BJ (cell line): ENCODE measurements at places on chromosomes 11 and 22. TPM values are rescaled to one million over a fixed set of nuclear protein-coding genes. Genes with fewer than 3 reads are reported as not detected.

PGA4 gene
- not detected in 2 replicates for polyA plus RNA-seq

PITPNM1 gene
- polyA plus RNA-seq: 8.0 and 14.4 TPM in 2 replicates

LMNTD2 gene
- 1.6 and 2.5 TPM in 2 replicates for polyA plus RNA-seq

MCHR1 gene
- polyA plus RNA-seq: 0.64 and 1.1 TPM in 2 replicates

E2F8 gene
- polyA plus RNA-seq: 2.0 and 2.1 TPM in 2 replicates

VPREB1 gene
- polyA plus RNA-seq: not detected in 2 replicates

SLC6A5 gene
- not detected in 2 replicates for polyA plus RNA-seq

RFPL2 gene
- not detected in 2 replicates for polyA plus RNA-seq

GPR83 gene
- polyA plus RNA-seq: 0.04 TPM in 1 of 2 replicates, not detected in the other

DNA sequence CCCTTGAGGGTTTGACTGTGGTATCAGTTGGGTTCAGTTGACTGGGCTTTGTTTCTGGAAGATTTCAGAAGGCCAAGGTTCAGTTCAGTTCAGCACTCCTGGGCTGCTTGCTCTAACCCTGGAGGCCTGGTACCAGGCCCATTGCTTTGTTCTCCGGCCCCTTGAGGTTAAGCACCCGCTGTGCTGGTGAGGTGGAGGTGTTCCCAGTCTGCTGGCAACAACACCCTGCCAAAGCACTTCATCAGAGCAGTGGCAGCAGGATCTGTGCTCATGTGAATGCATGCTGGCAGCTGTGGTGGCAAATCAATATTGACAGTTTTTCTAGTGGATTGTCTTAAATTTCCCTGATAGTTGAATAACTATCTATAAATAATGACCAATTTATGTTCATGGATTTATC, 3.8 kb upstream of the SCGB1D1 start:
- DNase-seq: no peak

GRCh38 chr11:10803676-10804075, 5.0 kb downstream of the EIF4G2 start:
- no peak for DNase-seq

DNA sequence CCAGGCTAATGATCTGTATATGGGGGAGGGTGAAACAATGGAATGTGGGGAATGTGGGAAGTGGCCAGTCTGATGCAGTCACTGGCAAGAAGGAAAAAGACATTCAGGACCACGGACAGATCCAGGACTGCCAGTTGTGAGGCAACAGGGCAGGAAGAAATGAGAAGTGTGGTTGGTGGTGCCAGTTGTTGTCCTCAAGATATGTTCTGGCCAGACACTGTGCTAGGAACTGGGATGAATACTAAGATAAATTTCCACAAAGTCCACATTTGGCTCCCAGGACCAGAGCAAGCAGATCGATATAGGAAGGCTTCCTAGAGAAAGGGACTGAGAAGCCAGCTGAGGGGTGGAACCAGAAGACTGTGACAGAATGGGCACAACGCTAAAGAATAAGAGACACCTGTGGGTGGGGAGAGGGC, 6.8 kb upstream of the TPBGL start:
- no peak for DNase-seq

- no peak for DNase-seq
Observed at GRCh38 chr11:95674657-95675358, 114.8 kb downstream of the FAM76B start.

GRCh38 chr11:31790649-31791048, 20.5 kb downstream of the PAX6 start:
- no peak for DNase-seq

DNA sequence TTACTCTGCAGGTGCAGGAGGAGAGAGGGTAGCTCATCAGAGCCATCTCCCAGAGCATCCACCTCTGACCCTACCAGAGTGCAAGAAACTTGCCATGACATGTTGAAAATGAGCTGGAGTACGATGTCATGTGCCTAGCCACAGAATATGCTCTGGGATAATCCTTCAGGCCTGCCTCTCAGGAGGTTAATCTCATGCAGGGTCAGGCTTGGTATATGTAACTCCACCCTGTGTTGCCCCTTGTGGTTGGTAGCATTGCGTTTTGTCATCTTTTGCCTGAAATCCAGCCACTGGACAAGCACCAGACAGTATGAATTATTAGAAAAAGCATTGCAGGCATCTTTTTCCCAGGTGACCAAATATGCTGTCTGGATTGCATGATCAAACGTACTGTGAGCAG, 36.2 kb downstream of the CNTF start:
- DNase-seq: no peak

DNA sequence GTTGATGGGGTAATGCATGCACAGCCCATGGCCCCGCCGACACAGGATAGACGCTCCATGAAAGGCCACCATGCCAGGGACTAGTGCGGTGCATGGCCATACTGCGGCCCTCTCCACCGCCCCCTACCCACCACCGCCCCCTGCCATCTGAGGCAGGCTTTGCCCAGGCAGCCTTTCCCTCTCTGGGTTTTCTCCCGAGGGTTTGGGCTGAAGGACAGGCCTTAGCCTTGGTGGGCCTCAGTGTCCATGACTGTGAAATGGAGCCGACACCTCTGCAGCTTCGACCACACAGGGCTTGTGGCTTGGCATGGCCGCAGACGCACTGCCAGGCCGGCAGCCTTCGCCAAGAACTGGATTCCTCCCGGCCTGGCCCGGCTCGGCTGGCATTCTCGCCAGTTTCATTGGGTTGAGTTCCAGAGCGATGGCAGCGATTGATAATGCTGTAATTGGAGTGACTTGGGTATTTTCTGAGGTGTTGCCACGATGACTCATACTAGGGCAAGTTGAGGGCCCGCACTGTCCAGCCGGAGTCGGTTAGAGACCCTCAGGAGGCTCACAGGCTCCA, 111.3 kb downstream of the WNT7B start:
- no peak for DNase-seq

GRCh38 chr11:86145439-86146156, 76.7 kb upstream of the PICALM start:
- DNase-seq: no peak

DNA sequence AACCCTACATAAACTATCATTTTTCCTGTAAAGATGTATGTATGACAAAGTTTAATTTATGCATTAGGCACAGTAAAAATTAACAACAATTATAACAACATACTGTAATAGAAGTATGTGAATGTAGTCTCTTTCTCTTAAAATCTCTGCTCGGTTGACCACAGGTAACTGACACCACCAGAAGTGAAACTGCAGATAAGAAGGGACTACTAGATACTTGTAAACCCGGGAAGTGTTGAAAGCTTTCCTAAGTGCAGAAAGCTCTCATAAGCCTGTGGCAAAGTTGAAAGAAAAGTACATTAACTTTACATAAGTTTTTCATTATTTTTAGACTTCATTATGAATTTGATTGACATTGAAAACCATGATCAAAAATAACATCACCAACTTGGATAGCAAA, 1173.3 kb downstream of the LRRC4C start:
- no peak for DNase-seq

GRCh38 chr22:31968022-31968421, 23.7 kb downstream of the YWHAH start:
- no peak for DNase-seq

DNA sequence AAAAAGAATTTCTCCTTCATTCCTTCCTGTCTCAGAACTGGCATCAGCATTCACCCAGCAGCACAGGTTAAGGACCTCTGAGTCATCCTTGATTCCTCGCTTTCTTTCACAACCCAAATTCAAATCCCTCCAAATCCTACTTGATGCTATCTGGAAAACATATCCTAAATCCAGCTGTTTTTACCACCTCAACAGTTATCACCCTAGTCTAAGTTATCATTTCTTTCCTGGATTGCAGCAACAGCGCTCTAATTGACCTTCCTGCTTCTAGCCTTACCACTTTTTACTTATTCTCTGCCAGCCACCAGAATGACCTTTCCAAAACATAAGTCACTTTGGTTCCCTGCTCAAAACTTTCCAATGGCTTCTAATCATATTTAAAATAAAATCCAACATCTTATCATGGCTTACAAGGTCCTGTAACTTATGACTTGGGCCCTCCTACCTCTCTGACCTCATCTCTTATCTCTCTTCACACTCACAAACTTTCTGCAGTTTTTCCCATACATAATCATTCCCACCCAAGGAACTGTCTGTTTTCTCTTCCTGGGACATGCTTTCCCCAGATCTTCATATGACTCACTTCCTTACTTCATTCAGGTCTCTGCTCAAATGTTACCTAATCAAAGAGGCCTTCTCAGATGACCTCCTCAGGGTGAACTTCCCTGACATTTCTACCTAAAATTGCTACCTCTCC, 119.4 kb downstream of the TTC28 start:
- DNase-seq: no peak

- DNase-seq: no peak
Observed at GRCh38 chr22:30226192-30226832, 20.2 kb downstream of the LIF start.

DNA sequence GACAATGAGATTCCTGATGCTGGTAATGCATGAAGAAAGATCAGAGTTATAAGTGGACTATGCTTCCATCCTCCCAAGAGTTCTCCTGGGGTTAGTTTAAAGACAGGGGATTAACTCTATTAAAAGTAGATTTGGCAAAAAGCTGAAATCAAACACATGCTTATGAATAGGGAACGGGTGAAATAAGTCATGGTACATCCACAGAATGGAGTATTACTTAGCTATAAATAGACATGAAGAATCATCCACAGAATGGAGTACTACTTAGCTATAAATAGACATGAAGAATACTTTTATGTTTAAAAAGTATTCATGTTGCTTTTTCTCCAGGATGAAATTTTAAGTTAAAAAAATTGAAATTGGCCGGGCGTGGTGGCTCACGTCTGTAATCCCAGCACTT, 596.4 kb upstream of the B3GAT1 start:
- DNase-seq: no peak

- DNase-seq: no peak
Observed at GRCh38 chr11:70555078-70555477, 156.7 kb downstream of the CTTN start.

DNA sequence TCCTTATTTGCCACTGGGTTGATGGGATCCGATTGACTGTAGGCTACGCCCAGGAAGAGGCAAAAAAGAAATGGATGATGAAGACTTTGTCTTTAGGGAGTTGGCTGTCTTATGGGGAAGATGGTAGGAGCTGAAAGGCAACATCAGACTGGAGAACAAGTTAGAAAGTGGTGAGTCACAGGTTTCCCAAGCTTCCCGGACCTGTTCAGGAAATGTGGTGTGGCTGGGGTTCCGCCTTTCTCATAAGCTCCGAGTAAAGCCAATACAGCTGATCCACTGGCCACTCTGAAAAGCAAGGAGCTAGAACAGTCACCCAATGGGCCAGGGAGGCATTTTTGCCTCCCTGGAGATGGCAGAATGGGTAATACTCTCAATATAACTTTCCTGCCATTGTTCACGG, 194.5 kb downstream of the SNX19 start:
- no peak for DNase-seq

DNA sequence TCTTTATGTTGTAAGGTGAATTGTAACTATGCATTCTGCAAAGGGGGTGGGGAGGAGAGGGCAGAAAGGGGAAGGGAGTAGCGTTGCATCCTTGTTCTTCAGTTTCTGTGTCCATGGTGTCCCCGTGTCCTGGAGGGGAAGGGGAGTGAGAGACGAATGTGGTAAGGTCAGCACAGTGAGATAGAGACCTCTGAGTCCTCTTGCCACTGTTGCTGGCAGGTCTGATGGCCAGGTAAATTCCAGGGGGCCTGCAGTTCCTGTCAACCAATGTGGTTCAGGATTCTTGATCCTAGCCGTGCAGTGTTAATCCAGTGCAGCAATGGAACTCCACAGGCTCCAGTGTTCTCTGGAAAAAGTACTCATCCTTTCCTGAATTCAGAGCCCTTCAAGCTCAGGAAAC, 14.6 kb upstream of the ADSL start:
- no peak for DNase-seq

DNA sequence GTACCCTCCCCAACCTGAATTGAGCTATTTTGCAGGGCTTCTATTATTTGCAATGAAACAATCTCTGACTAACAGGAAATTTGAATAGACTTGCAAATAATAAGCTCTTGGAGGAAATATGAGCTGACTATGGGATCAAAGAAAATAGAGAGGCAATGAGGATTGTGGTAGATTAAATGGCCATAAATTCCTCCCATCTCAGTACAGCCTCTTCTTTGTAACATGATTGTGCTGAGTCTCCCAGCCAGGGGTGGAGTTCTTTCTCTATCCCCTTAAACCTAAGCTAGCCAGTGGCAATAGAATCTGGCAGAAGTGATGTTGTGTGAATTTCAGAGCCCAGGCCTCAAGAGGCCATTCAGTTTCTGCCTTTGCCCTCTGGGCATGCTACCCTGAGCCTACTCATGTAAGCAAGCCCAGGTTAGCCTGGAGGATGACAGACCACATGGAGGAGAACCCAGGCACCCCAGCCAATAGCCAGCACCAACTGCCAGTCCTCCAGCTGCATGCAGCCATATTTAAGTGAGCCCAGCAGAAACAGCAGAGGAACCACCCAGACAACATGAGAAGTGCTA, 86.8 kb upstream of the TP53I11 start:
- DNase-seq: no peak

- peak; percentile 86 for DNase-seq
Observed at GRCh38 chr11:118916842-118917388, 8.8 kb downstream of the BCL9L start.

DNA sequence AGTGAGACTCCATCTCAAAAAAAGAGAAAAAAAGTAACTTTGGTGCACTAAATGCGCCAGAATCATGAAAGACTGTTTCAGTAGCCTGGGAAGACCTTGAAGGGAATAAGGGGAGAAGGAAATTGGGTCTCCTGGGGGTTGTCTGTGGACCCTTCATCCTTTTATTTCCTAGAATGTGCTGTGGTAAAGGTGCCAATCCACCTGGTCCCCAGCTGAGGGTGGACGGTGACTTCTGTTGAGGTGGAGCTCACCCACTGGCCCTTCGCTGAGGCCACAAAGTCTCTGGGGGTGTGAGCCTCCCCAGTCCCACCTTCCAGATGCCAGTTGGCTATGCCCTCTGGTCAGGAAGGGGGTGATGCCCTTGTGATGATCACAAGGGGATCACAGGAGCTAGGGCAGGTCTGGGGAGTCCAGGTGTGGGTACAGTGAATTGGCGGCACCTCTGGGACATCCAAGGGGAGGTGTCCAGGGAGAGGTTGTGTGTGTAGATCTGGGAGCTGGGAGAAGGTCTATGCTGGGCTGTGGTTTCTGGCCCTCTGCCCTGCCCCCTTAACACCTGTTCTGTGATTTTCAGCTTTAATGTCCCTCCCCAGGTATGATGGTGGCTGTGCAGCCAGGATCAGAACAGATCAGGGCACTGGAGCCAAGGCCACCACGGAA, 34.2 kb upstream of the LMO1 start:
- DNase-seq: no peak

DNA sequence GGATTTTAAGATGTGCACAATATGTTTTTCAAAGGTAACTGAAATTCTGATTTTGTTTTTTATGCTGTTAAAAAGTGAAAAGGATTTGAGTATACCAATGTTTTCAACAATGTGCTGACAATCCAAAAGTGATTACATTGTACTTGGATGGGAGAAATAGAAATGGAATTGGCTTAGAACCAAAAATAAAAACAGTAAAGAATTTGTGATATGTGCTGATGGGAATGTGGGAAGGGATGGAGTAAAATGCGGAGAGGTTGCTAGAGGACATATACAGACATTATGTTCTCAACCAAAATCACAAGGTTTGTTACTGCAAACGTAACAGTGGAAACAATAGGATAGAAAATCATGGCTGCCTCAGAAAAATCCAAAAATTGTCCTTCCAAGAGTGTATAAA, 279.3 kb upstream of the TENM4 start:
- DNase-seq: no peak

- no peak for DNase-seq
Observed at GRCh38 chr22:19240813-19241592, 50.5 kb downstream of the CLTCL1 start.
